ENCODE measurements at places on chromosomes 5 and 9. TPM values are rescaled to one million over a fixed set of nuclear protein-coding genes. Genes with fewer than 3 reads are reported as not detected.

- H3K36me3 ChIP-seq, result no peaks in the 10 kb centered on the region
- H3K4me1 ChIP-seq, result no peaks in the 10 kb centered on the region
- H3K27ac ChIP-seq, result no peak overlapping the region
- no peaks in the 10 kb centered on the region for H3K27me3 ChIP-seq
Measured at GRCh38 chr9:121510766-121511550, 11.3 kb upstream of the GGTA1 start.

- no peaks in the 10 kb centered on the region for H3K4me1 ChIP-seq
- H3K27ac ChIP-seq, result no peak overlapping the region
- no peak for DNase-seq
- no peaks in the 10 kb centered on the region for H3K36me3 ChIP-seq
- no peaks in the 10 kb centered on the region for H3K27me3 ChIP-seq
Measured at GRCh38 chr9:79862921-79863890, 291.4 kb downstream of the TLE4 start.

GRCh38 chr5:115263078-115263380 lies 352 bp upstream of the PGGT1B start:
- H3K4me3 ChIP-seq, result peak overlapping the region; percentile 83
- DNase-seq, result no peak
- H3K27ac ChIP-seq, result peak overlapping the region; percentile 69
- H3K27me3 ChIP-seq, result no peaks in the 10 kb centered on the region

GRCh38 chr5:66174338-66174737 lies 30.2 kb downstream of the SREK1 start:
- peak overlapping the region; percentile 73 for H3K27ac ChIP-seq
- no peaks in the 10 kb centered on the region for H3K27me3 ChIP-seq
- DNase-seq, result no peak
- no peaks in the 10 kb centered on the region for H3K36me3 ChIP-seq
- no peaks in the 10 kb centered on the region for H3K4me1 ChIP-seq

TAF1L gene
- under 0.01 TPM for total RNA-seq

- no peak for DNase-seq
- no peak overlapping the region for H3K27ac ChIP-seq
- no peaks in the 10 kb centered on the region for H3K36me3 ChIP-seq
- H3K27me3 ChIP-seq, result no peaks in the 10 kb centered on the region
- H3K4me3 ChIP-seq, result no peak overlapping the region
Measured at GRCh38 chr5:57684299-57684702, 201.7 kb upstream of the ACTBL2 start.

- DNase-seq, result no peak
- H3K4me3 ChIP-seq, result no peak overlapping the region
- H3K27me3 ChIP-seq, result no peaks in the 10 kb centered on the region
- H3K4me1 ChIP-seq, result no peaks in the 10 kb centered on the region
Measured at GRCh38 chr9:12860998-12861397, 86.2 kb downstream of the LURAP1L start.

GRCh38 chr9:72169178-72169577 lies 19.9 kb downstream of the GDA start:
- no peaks in the 10 kb centered on the region for H3K36me3 ChIP-seq
- no peak overlapping the region for H3K27ac ChIP-seq
- DNase-seq, result no peak
- no peaks in the 10 kb centered on the region for H3K27me3 ChIP-seq

RPS23 gene
- total RNA-seq, result 4,084 TPM

GRCh38 chr5:10669983-10670382 lies 91.1 kb downstream of the DAP start:
- H3K36me3 ChIP-seq, result no peaks in the 10 kb centered on the region
- no peak for DNase-seq
- no peak overlapping the region for H3K27ac ChIP-seq
- H3K4me1 ChIP-seq, result no peaks in the 10 kb centered on the region
- no peaks in the 10 kb centered on the region for H3K27me3 ChIP-seq
- H3K4me3 ChIP-seq, result no peak overlapping the region

GRCh38 chr5:6780802-6781391 lies 67.7 kb downstream of the TENT4A start:
- no peaks in the 10 kb centered on the region for H3K27me3 ChIP-seq
- no peak overlapping the region for H3K27ac ChIP-seq
- no peaks in the 10 kb centered on the region for H3K4me1 ChIP-seq

DNA sequence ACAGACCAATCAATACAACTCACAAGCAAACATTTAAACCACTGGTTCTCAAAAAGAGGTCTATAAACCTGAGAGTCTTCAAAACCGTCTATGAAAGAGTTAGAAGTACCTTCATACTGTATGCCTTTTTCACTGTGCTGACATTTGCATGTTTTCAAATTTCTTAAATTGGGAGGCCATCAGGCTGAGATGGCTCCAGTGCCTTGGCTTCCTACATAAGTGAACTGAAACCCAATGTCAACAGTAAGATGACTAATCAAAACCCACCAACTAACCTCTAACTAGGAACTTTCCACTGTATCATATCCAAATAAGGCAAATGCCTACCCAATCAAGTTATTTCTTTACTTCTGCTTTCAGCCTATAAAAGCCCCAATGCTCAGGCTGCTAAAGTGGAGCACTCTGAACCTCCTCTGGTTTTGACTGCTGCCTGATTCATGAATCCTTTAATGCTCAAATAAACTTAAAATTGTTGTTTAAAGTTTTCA lies 35.1 kb downstream of the FAM13B start:
- no peak overlapping the region for H3K4me3 ChIP-seq

- H3K4me3 ChIP-seq, result no peak overlapping the region
- no peaks in the 10 kb centered on the region for H3K36me3 ChIP-seq
- H3K4me1 ChIP-seq, result no peaks in the 10 kb centered on the region
- no peak for DNase-seq
- H3K27me3 ChIP-seq, result no peaks in the 10 kb centered on the region
Measured at GRCh38 chr5:14068136-14068535, 75.0 kb upstream of the TRIO start.

SLC4A9 gene
- total RNA-seq, result not detected

- H3K4me1 ChIP-seq, result no peaks in the 10 kb centered on the region
- H3K27ac ChIP-seq, result no peak overlapping the region
- no peaks in the 10 kb centered on the region for H3K27me3 ChIP-seq
- H3K36me3 ChIP-seq, result no peaks in the 10 kb centered on the region
- DNase-seq, result no peak
- no peak overlapping the region for H3K4me3 ChIP-seq
Measured at GRCh38 chr5:137778772-137779564, 24.8 kb upstream of the HNRNPA0 start.

- DNase-seq, result no peak
- peaks cover 12% of the 10 kb centered on the region for H3K4me1 ChIP-seq
- H3K27me3 ChIP-seq, result no peaks in the 10 kb centered on the region
- no peaks in the 10 kb centered on the region for H3K36me3 ChIP-seq
- no peak overlapping the region for H3K4me3 ChIP-seq
- peak overlapping the region; percentile 89 for H3K27ac ChIP-seq
Measured at GRCh38 chr9:89941875-89942274, 337.1 kb downstream of the GADD45G start.

All from uterus (tissue), 4 donors.